Tracheal epithelial cell (primary cell): ENCODE measurements at places on chromosomes 11 and 22. TPM values are rescaled to one million over a fixed set of nuclear protein-coding genes. Genes with fewer than 3 reads are reported as not detected.

Gene NECTIN1
- 90.4 and 128 TPM in 2 replicates for total RNA-seq

Gene ADAMTS15
- 0.21 and 0.24 TPM in 2 replicates for total RNA-seq

Gene SLC22A9
- not detected in 2 replicates for total RNA-seq

Gene CARD10
- 16.4 and 34.2 TPM in 2 replicates for total RNA-seq

Gene MB
- not detected in 2 replicates for total RNA-seq

Gene MS4A15
- total RNA-seq, result not detected in 2 replicates

Gene CHRNA10
- total RNA-seq, result 0.48 TPM in 1 of 2 replicates, not detected in the other

Gene LMNTD2
- total RNA-seq, result 1.7 and 3.2 TPM in 2 replicates

Gene MYH9
- 215 and 642 TPM in 2 replicates for total RNA-seq

Gene PPFIA1
- 35.0 and 38.3 TPM in 2 replicates for total RNA-seq

Gene DTX4
- total RNA-seq, result 2.9 and 7.5 TPM in 2 replicates

Gene BTBD18
- total RNA-seq, result under 0.01 TPM in 1 of 2 replicates, not detected in the other

Gene TTLL12
- total RNA-seq, result 75.4 and 88.5 TPM in 2 replicates

Gene SYT9
- not detected in 2 replicates for total RNA-seq

Gene IGHMBP2
- total RNA-seq, result 7.5 and 8.0 TPM in 2 replicates

Gene OR4S1
- total RNA-seq, result not detected in 2 replicates

Gene GPHA2
- not detected in 2 replicates for total RNA-seq

Gene SYT12
- 3.2 and 5.8 TPM in 2 replicates for total RNA-seq

Gene LARGE2
- total RNA-seq, result 8.2 and 11.7 TPM in 2 replicates

Gene NPAS4
- total RNA-seq, result not detected in 2 replicates

Gene GALNT18
- 31.8 and 38.8 TPM in 2 replicates for total RNA-seq

Gene C1QTNF5
- total RNA-seq, result 0.43 and 1.2 TPM in 2 replicates

Gene GGTLC3
- total RNA-seq, result not detected in 2 replicates

Gene ATG16L2
- total RNA-seq, result 2.8 and 10.8 TPM in 2 replicates

Gene PNPLA3
- 3.0 and 3.1 TPM in 2 replicates for total RNA-seq

Gene POLD3
- 5.3 and 6.4 TPM in 2 replicates for total RNA-seq
